Vein endothelial cell (primary cell): ENCODE measurements at places on chromosomes 5 and 9. TPM values are rescaled to one million over a fixed set of nuclear protein-coding genes. Genes with fewer than 3 reads are reported as not detected.

PDE6A gene
- under 0.01 TPM in 1 of 2 replicates, not detected in the other for total RNA-seq

SPINK6 gene
- total RNA-seq, result not detected in 2 replicates

RNF145 gene
- total RNA-seq, result 32.3 and 34.7 TPM in 2 replicates

PCDHB12 gene
- total RNA-seq, result 0.76 and 0.98 TPM in 2 replicates
